MG63 (cell line): ENCODE measurements at places on chromosomes 16 and 17.

GRCh38 chr17:4733073-4733531 is 1.9 kb downstream of the MED11 start:
- no peak for DNase-seq

GRCh38 chr16:27289669-27290068 is 21.1 kb upstream of the NSMCE1 start:
- DNase-seq, result no peak

GRCh38 chr17:81983639-81984373 is 6.4 kb downstream of the ASPSCR1 start:
- DNase-seq, result no peak

DNA sequence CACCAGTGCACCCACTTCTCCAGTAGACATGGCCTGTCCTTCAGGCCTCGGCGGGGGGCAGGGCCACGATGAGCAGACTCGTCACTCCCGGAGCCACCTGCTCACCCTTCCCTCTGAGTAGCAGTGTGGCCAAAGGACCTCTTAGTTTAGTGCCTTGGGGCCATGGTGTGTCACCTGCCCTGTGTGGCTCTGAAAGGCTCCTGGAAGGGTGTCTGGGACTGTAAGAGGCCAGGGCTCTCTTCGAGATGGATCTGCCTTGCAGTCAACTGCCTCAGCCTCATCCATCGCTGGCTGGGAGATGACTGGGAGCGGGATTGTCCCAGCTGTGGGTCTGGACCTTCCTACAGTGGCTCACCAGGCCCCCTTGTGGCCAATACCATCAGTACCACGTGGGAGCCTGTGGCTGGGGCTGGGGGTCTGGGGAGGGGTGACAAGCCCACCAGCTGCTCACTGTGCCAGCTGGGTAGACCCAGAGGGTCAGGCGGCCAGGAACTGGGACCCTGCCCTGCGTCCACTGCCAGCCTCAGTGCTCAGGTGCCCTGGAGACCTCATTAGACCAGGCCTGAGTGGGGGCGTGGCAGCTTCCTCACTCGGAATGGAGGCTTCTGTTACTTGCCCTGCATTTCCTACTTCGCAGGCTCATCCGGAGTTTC is 133.4 kb downstream of the OR1D5 start:
- peak; percentile 41 for DNase-seq

DNA sequence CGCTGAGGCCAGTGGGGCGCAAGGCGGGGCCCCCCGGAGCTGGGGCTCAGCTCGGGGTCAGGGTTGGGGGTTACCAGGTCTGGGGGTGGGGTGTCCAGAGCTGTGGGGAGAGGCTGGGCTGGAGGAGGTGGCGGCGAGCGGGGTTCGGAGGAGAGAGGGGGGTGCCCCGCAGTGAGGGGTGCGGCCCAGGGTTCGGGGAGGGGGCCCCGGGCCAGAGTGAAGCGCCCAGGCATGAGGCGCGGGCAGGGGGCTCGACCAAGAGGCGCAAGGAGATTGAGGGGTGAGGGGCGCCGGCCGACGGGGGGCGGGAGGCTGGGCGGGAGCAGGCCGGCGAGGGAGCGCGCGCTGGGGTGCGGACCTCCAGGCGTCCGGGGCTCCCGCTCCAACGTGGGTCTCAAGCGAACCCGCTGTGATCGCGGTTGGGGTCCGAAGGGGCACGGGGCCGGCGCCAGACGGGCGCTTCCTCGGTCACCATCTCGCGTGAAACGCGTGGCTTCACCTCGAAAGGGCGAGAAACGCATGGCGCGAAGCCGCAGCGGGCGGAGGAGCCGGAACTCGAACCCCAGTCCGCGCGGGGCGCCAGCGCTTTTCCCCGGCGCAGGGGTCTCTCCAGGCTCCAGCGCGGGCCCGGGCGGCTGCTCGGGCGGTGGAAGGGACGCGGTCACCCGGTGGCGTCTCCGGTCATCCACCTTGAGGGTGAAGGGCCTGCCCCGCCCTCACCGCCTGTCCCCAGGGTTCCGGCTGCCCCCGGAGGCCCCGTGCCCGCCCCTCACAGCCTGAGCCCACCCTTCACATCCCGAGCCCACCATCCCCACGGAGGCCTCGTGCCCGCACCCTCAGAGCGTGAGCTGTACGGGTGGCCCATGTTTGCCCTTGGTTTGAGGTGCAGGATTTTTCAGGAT is 846 bp downstream of the CPNE7 start:
- no peak for DNase-seq

DNA sequence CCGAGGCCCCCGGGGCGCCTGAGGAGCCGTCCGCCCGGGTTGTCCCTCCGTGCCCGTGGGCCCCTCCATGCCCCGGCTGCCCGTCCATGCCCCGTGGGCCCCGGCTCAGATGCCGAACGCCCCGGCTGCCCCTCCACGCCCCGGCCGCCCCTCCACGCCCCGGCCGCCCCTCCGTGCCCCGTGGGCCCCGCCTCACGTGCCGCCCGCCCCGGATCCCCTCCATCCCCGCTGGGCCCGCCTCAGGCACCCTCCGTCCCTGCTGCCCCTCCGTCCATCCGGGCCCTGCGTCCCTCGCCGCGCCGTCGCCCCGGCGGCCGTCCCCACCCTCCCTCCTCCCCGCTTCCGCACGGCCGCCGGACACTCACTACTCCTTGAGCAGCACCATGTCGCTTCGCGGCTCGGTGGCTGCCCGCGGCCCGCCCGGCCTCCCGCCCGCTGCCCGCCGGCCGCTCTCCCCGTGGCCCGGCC is 382 bp downstream of the PITPNA start:
- peak; percentile 30 for DNase-seq

- DNase-seq, result no peak
These were observed 40.1 kb upstream of the C1QL1 start for GRCh38 chr17:45008216-45008615.

DNA sequence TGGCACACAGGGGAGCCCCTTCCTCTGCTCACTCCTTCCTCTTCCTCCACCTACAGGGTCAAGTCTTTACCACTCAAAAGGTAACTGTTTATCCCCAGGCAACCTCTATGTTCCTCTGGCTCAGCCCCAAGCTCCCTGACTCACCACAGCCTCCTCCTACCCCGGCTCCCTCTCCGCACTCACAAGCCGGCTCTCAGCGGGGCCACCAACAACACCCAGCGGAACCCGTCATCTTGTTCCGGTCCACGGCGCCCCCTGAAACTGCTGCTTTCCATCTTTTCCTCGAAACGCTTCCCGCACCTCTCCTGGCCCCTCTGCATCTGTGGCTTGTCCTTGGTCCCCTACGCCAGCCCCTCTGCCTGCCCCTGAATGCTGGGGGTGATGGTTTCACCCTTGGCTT is 58.4 kb downstream of the NXN start:
- no peak for DNase-seq

GRCh38 chr17:48728232-48729231 is at the start of gene HOXB13:
Gene HOXB13, minus strand, starts transcription at chr17:48728750. Its CDS starts 157 bp downstream, at chr17:48728593.
- DNase-seq, result peak; percentile 95

GRCh38 chr16:89152831-89153700 is 18.5 kb upstream of the CDH15 start:
- no peak for DNase-seq

DNA sequence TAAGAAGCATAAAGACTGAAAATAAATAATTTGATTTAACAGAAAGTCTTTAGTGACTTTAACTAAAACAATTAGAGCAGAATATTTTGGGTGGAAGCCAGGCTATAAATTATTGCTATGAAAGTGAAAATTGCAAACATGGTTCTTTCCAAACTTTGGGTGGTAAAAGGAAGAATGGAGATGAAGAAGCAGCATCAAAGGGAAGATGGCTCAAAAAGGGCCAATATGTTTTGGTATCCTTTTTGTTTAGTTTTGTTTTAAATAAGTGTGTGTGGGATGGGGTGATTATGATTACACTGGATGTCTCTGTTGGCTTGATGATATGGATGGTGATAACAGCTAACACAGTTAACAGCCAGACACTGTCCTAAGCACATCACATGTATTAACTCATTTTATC is 153.7 kb downstream of the CYB561 start:
- no peak for DNase-seq

GRCh38 chr17:41483531-41483930 is 2.6 kb upstream of the KRT35 start:
- no peak for DNase-seq

- DNase-seq, result no peak
These were observed 21.0 kb downstream of the PRCD start for GRCh38 chr17:76560877-76561221.

GRCh38 chr16:76670125-76670857 is 393.1 kb downstream of the CNTNAP4 start:
- no peak for DNase-seq

DNA sequence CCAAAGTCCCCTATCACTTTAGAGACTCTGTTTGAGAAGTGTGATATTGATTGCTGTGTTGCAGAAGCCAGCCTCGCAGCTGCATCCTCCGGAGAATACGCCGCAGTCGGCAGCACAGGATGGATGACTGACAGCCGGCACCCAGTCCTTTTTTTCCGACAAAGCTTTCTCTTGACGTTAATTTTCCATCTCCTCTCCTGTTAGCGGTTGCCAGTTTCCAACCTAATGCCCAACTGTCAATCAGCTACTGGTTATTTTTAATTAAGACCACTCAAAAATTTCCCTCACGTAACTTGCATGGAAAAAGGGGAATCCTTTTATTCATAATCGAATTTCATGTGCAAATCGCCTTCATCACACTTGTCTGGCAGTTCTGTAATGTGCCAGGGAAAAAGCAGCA is 953.9 kb downstream of the CDH11 start:
- DNase-seq, result no peak

- no peak for DNase-seq
These were observed 4.4 kb downstream of the DHRS7B start for GRCh38 chr17:21131137-21131536.

GRCh38 chr17:19014628-19015215 is 10.2 kb upstream of the FAM83G start:
- DNase-seq, result no peak
